Neuronal stem cell (in vitro differentiated cells): ENCODE measurements at places on chromosomes 2 and 18.

GRCh38 chr2:72084584-72084976 lies 63.1 kb downstream of the CYP26B1 start:
- DNase-seq = no peak

GRCh38 chr2:21317131-21317530 lies 193.4 kb downstream of the TDRD15 start:
- peak; percentile 76 for DNase-seq

GRCh38 chr18:22176420-22177326 lies 7.3 kb downstream of the GATA6 start:
- no peak for DNase-seq

GRCh38 chr2:97994476-97994875 lies 1.3 kb downstream of the TMEM131 start:
- DNase-seq = no peak

GRCh38 chr2:240963065-240963867 lies 35.2 kb upstream of the SNED1 start:
- DNase-seq = no peak
